ENCODE measurements at places on chromosomes 2 and 18.

DNA sequence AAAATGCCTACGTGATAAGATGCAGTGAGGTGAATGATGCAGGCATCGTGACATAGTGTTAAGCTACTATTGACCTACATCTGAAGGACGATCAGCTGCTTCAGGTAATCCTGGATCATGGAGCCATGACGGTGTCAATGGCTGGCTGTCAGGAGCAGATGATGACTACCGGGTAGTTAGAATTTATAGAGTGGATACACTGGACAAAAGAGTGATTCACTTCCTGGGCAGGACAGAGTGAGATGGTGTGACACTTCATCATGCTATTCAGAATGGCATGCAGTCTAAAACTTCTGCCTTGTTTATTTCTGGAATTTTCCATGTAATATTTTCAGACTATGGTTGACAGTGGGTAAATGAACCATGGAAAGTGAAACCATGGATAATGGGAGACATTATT lies 29.5 kb downstream of the METTL8 start:
- DNase-seq, result no peak

DNA sequence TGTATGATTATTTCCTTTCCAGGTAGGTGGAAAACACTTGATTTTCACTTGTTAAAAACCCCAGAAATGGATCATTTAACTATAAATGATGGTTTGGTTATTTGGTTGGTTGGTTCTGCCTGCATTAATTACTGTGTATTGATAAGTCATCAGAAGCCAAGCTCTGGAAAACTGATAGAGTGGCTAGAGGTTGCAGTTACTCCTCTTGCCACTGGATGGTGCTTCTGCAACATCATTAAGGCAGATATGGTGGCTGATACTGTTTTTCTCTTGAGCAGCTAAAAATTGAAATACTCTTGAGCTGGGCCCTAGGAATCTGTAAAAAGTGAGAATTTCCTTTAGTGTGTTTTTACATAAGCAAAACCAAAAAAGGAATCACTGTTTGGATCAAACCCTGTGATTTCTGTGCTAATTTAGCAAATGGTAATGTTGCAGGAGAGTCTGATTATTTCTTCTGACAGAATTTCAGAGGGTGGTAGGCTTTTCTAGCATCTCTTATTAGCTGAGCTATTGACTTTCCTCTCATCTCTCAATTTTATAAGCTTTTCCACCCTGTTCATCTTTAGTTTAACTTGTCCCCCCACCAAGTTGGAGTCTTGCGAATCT lies 54.3 kb downstream of the RAB10 start:
- peak; percentile 50 for DNase-seq

DNA sequence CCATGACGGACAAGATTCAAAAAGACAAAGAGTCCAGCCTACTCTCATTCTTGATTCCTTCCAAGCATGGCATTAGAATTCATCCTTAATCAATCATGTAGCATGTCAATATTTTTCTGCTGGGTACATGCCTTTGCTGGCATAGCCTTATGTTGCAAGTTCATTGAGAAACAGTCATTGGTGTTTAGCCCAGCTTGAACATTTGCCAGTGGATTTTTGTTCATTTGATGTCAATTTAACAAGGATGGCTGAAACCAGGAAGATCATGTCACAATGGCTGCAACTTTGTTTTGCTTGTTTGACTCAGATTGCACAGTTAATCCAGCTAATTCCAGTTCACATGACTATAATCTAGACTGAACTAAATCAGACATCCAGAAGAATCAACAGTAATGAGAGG lies 1132.2 kb downstream of the LRP1B start:
- DNase-seq, result no peak

- DNase-seq, result no peak
These were observed 2.3 kb downstream of the SIX2 start for GRCh38 chr2:45006942-45007287.

DNA sequence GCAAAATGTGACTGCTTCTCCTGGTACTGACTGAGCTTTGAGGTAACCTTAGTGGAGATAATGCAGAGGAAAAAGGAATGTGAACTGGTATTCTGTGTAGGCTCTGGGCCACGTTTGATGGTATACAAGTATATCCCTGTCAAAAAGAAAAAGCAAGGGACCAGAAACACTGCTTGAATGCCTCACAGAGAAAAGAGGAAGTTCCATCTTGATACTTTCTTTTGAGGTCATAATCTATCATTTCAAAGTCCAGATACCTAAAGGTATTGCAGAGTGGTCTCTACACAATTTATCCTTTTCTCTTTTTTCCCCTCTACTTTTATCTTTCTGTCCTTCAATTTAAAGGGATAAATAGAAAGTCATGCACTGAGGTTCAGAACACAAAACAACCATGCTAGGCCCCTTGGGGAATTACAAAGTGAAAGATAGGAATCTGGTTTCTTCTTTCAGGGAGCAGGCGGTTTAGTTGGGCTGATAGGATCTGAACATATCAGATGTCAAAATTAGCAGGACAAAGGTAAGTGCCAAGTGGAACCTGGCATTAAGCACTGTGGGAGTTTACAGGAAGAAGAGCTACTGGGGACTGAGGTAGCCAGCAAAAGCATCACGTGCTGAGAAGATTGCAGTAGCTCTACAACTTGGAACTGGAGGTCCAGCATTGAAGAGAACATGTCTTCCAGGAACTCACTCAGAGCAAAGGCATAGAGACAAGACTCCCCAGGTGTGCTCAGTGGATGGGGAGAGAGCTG lies 121.2 kb downstream of the LYPD6 start:
- DNase-seq, result no peak

DNA sequence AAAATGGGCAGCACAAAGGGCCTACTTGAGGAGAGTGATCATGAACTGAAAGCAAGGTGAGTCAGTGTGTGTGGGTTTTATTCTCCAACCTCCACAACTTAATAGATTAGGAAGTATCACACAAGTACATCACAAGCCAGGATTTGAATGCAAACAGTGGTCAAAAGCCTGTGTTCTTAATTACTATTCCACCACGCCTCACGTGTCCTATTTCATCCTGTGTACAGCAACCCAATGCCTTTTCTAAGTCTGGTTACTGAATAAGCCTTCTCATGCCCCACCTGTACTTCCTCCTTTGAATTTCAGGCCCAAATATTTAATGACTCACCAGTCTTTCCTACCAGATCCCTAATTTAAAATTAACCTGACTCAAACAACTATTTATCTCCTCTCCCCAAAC lies 755.7 kb upstream of the SLC8A1 start:
- DNase-seq, result no peak

DNA sequence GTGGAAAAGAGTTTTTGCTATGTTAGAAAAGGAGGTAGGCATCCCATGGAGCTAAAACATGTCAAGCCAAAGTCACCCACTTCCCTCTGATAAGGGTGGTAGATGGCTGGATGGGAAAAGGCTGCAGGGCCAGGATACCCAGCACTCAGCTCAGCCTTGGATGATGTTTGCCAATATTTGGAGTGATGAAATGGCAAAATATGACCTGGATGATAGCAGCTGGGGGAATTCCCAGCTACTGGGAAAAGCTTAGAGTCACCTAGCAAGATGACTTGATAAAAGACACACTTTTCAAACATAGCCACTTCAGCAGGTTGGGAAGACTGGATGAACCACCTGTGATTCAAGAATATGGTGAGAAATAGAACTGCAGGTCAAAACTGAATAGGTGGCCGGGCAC lies 10.1 kb downstream of the RFX8 start:
- DNase-seq, result no peak

- no peak for DNase-seq
These were observed 3.9 kb upstream of the MYL1 start for GRCh38 chr2:210318891-210319290.

DNA sequence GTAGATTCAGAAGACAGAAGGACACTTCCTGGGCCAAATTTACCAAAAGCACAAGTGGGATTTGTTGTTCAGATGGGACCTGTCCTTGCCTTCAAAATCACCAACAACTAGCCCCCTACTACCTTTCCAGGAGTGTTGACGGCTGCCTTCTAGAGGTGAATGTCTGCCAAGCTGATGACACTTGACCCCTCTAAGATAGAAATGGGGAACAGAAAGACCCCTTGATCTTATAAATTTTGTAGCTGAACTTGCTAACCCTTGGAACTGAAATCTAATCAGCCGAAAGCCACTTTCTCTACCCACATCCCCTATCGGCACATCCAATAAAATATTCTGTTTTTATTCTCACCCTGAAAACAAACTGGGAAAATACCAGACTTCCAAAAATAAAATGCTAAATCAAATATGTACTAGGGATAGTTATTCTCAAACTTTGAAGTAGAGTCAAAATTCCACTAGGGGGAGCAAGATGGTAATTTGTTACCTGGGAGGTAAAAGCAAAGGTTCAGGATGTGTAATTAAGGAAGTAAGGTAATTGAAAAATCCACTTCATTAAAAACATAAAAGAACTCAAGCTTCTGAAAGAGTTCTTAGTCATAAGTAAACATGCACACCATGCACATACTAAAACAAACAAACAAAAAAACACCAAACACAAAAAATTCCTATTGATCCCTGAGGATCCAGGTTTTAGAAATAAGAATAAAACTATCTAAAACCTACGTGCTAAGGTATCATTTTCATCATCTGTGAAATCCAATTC lies 119.2 kb downstream of the ANKRD44 start:
- DNase-seq, result peak; percentile 21

- DNase-seq, result no peak
These were observed 38.5 kb downstream of the HPCAL1 start for GRCh38 chr2:10341193-10341592.

DNA sequence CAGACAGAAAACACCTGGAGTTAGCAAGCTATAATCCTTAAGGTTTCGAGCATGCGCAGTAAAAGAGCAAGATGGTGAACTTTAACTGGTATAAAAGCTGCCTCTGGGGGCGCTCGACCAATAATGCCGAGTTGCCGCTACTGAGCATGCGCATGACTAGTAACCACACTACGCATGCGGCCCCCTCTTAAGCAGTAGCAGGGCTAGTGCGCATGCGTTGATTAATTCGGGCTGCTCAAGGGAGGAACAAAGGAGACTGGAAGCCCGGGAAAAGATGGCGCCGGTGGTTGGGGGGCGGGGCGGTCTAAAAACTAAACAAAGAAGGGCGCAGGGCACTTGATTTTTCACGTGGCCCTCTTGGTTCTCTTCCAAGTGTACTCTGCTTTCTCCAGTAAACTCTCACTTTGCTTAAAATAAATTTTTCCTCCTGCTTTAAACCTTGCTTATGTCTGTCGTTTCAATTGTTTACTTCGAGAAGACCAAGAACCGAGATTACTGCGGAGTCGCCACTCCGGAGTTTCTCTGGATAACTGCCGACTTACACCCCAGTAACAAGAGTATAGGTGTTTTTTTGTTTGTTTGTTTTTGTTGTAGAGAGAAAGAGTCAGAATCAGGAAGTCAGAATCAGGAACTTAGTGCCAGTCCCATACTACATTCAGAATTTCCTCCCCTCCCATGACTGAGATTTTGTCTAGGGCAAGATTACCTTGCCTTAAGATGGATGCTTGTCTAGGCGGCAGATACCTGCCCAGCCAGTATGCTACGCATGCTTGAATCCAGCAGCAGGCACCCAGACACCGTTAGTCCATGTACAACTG lies 5.8 kb downstream of the XRCC5 start:
- DNase-seq, result peak; percentile 98

DNA sequence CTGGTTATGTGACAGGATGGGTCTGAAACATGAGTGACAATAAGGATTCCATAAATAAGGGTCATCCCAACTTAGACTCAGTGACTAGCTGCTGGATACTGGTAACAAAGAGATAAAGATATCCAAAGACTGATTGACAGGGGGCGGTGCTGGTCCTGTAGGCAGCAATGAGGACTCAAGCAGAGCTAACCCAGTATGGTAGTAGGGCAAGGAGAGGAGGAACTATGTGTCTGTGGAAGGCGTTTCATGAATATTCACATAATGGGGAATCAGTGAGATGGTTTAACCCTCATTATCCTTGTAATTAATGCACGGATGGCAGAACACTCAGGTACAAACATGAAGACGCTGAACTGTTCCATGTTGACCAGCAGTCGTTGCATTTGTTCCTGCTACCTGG lies 102.5 kb upstream of the EML6 start:
- DNase-seq, result no peak

GRCh38 chr2:20190170-20190569 lies 34.8 kb downstream of the SDC1 start:
- no peak for DNase-seq

DNA sequence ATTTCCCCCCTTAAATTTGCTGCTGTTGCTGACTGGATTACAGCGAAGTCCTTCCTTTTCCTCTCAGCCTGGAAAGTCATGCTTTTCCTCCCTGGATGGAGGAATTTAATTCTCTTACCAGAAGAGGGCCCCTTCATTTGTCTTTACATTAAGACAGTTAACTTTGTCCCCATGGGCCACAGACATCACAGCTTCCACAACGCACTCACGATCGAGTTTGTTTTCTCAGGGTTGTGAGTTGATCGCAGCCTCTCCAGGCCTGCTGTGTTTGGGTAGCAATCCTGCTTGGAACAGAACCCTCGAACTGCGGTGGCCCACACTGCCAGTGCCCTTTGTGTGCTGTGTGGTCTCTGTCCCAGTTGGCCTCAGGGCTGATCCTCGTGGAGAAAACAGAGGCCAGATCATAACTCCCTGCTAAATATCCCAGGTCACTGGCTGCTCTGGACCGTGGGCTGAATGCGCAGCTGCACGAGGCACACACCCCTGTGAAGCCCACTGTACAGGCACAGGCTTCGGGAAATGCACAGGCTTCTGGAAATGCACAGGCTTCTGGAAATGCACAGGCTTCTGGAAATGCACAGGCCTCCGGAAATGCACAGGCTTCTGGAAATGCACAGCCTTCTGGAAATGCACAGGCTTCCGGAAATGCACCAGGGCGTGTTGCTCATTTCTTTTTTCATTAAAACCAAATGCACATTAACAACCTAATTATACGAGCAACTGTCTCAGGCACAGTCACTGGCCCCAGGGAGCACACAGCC lies 2.2 kb upstream of the PDIA6 start:
- DNase-seq, result no peak

DNA sequence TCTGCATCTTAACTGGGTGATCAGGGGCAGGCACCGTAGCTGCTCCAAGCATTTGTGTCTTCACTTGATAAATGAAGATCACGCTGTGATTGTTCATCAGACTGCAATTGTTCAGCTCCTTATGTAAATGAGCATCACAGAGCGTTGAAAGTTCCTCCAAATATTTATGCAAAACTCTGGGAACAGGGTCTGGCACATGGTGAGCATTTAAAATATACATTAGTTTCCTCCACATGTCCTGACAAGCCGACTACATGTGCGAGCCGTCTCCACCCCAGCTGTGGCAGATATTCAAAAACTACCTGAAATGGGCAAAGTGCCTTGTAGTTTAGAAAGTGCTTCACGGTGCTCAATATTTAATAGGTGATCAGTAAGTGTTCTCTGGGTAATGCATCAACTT lies 175.1 kb upstream of the ID2 start:
- DNase-seq, result no peak

DNA sequence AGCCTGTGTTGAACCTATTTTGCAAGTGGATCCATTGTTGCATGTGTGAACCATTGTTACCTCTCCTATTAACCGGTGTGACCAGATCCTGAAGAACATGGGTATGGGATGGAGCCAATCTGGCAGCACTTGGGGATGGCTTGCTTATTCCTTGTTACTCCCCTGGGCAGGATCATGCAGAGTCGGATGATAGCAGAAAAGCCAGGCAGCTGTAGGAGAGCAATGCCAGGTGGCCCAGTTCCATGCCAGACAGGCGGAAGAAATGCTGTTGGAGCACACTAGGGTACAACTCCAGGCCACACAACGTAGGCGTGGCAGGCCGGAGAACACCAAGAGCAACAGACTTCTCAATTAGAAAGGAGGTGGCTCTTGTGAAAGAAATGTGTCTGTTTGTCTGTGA lies 16.3 kb upstream of the MYO1B start:
- DNase-seq, result no peak

GRCh38 chr18:48853588-48853987 lies 97.2 kb downstream of the SMAD7 start:
- DNase-seq, result no peak

All from HEK293T (cell line).